ENCODE measurements at places on chromosomes 2 and 18. TPM values are rescaled to one million over a fixed set of nuclear protein-coding genes. Genes with fewer than 3 reads are reported as not detected.

Gene UGT1A8
- total RNA-seq: not detected

Gene MRO
- not detected for total RNA-seq

Gene MAPK4
- total RNA-seq: 2.0 TPM

Gene SEPTIN2
- 126 TPM for total RNA-seq

Gene AMER3
- not detected for total RNA-seq

Gene CSRNP3
- total RNA-seq: 7.2 TPM

GRCh38 chr2:40173276-40173675, 278.6 kb downstream of the SLC8A1 start:
- H3K4me1 ChIP-seq: no peaks in the 10 kb centered on the region
- H3K4me3 ChIP-seq: no peak overlapping the region
- H3K36me3 ChIP-seq: no peaks in the 10 kb centered on the region

DNA sequence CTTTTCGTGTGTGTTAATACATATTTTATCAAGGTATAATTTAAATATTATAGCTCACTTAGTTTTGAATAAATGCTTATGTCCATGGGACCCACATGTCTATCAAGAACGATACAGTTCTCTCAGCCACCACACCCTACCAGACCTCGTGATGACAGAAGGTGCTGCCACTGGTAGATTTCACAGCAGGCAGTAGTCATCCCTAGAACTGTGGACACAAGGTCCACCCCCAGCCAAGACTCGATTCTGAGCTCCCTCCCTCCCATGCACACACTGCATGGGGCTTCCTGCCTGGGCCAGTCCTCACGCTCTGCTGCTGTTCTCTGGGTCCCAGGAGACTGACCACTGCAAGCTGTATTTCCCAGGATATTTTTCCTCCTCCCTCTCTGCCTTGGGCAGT, 26.5 kb upstream of the CREB1 start:
- no peak for DNase-seq
- H3K4me1 ChIP-seq: peaks cover 23% of the 10 kb centered on the region
- H3K4me3 ChIP-seq: no peak overlapping the region
- no peaks in the 10 kb centered on the region for H3K36me3 ChIP-seq

- H3K4me3 ChIP-seq: no peak overlapping the region
- peaks cover 26% of the 10 kb centered on the region for H3K4me1 ChIP-seq
- no peaks in the 10 kb centered on the region for H3K27me3 ChIP-seq
- no peak for DNase-seq
- H3K27ac ChIP-seq: no peak overlapping the region
Measured at GRCh38 chr2:224927646-224928173, 114.6 kb downstream of the DOCK10 start.

DNA sequence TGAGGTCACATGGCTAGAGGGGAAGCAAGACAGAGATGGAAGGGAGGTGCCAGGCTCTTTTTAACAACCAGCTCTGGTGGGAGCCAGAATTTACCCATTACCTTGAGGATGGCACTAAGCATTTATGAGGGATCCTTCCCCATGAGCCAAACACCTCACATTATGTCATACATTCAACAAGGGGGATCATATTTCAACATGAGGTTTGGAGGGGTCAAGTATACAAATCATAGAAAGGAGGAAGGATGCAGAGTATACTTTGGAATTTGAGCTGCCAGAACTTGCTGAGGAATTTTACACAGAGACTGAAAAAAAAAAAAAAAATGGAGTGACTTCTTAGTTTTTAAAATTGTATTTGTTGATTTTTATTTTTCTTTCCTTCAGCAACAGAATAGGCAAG, 891.4 kb downstream of the CCDC85A start:
- H3K4me3 ChIP-seq: no peak overlapping the region
- H3K4me1 ChIP-seq: no peaks in the 10 kb centered on the region

DNA sequence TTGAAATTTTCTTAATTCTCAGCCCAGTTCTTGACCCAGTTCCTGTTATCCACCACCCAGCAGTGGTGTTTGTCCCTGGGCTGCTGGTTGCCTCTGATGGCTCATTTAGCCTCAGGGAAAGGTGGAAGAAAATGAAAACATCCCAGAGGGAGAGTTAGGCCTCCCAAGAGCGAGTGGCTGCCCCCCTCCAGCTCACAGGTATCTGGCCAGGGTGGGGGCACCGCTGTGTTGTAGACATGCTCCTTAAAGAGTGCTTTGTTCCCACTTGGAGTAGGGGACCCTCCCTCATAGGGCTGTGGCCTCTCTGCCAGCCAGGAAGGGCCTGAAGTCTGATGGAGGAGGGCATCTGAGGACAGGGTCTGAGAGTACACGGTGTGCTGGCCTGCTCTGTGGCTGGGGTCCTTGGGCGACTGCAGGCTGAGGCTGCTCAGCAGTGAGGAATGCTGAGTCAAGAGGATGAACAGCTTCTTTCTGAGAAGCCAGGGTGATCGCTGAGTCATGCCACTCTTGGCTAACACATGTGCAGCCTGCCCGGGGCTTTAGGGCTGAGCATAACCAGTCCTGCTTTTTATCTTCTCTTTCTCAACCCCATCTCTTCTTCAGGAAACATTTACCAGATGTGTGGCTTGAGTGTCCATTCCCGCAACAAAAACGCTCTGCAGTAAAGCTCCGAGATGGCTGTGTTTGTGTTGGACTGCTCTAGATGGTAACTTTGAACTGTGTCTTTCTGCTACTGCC, 72.3 kb downstream of the IL1R2 start:
- H3K4me1 ChIP-seq: peaks cover 63% of the 10 kb centered on the region
- H3K4me3 ChIP-seq: no peak overlapping the region
- no peaks in the 10 kb centered on the region for H3K36me3 ChIP-seq

GRCh38 chr2:207816546-207816945, 46.8 kb upstream of the FZD5 start:
- no peaks in the 10 kb centered on the region for H3K4me1 ChIP-seq
- no peak for DNase-seq
- H3K4me3 ChIP-seq: no peak overlapping the region
- H3K27ac ChIP-seq: no peak overlapping the region
- H3K27me3 ChIP-seq: no peaks in the 10 kb centered on the region
- H3K36me3 ChIP-seq: no peaks in the 10 kb centered on the region
